ENCODE measurements at places on chromosomes 13 and 19.

- peak; percentile 46 for DNase-seq
These were observed 816 bp downstream of the SPRED3 start for GRCh38 chr19:38389101-38389925.

GRCh38 chr13:22055259-22055658 is 384.4 kb downstream of the FGF9 start:
- no peak for DNase-seq

DNA sequence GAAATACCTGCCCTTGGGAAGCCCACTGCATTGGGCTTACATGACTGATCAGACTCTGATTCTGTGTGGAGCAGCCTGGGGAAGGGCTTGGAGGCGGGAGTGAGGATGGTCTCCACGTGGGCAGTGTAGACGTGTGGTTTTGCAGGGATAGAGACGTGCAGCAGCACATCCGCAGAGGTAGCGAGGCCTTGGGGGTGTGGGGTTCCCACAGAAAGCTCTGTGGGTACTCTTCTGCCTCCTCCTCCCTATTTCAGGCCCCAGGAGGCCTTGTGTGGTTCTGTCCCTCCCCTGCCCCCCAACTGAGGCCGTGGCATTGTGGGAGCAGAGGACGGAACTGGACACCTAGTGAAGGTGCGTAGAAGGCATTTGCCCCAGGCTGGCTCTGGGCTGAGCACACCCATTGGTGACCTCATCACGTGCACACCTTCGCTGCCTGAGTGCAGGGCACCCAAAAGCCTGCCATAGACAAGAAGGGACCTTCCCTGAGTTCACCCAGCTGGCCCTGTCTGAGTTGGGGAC is 28.9 kb downstream of the PPP1R37 start:
- DNase-seq, result no peak

- DNase-seq, result no peak
These were observed 17.5 kb downstream of the ELAVL3 start for GRCh38 chr19:11463391-11463790.

DNA sequence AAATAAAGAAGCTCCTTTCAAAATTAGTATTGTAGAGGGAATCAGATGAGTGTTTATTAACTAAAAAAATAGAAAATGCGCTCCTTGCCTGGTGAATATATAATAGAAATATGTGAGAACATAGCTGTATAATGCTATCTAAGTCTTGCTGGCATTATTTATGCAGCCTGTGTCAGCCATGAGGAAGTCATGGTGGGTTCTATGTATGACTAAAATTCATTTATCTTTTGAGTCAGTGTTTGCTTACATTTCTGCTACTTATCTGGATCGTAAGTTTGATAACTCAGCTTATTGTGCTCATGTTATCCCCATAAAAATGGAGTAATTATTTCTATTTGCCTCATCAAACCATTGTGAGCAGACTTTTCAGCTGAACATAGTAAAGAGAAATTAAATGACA is 449.3 kb downstream of the OXGR1 start:
- DNase-seq, result no peak

DNA sequence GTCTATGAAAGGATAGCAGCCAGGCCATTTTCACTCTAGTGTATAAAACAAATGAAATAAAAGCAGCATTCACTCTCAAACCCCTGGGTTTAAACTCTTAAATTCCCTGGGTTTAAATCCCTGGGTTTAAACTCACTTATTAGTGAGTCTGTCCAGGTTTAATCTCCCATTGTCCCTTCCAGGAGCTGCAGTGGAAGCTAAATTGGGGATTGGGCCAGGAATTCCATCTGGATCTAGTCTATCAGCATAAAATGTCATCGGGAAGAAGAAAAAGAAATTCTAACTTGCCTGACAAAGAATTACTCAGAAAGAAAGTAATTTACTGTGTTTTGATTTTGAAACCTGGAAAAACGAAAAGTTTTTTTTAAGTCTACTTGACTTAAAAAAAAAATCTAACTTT is 54.8 kb downstream of the FRY start:
- DNase-seq, result no peak

DNA sequence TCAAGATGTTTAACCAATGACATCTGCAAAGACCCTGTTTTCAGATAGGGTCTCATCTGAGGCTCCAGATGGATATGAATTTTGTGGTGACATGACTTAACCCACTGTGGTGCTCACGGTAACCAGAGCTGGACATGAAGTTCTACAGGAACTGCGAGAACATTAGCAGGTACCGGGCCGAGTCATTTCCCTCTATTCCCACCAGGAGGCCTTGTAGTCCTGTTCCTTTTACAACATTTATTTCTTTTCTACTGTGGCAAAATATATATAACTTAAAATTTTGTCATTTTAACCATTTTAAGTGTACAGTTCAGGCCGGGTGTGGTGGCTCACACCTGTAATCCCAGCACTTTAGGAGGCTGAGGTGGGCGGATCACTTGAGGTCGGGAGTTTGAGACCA is 7.6 kb upstream of the TSPAN16 start:
- no peak for DNase-seq

GRCh38 chr13:34247596-34247995 is 429.6 kb downstream of the RFC3 start:
- DNase-seq, result no peak

GRCh38 chr19:2140138-2140569 is 11.2 kb downstream of the AP3D1 start:
- no peak for DNase-seq

DNA sequence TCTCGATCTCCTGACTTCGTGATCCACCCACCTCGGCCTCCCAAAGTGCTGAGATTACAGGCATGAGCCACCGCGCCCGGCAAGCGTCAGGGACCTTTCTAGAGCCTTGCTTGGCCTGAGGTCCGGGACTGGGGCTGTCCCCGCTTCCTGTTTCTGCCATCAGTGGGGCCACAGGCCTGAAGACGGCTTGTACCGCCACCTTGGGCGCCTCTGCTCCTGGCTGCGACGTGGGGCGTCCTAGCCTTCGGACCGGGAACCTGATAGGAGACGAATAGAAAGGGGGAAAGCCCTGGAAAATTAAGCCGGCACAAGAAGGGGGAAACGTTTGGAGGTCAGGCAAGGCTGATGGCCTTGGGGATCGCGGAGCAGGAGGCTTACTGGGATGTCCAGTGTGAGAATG is 35.1 kb downstream of the RNF6 start:
- no peak for DNase-seq

DNA sequence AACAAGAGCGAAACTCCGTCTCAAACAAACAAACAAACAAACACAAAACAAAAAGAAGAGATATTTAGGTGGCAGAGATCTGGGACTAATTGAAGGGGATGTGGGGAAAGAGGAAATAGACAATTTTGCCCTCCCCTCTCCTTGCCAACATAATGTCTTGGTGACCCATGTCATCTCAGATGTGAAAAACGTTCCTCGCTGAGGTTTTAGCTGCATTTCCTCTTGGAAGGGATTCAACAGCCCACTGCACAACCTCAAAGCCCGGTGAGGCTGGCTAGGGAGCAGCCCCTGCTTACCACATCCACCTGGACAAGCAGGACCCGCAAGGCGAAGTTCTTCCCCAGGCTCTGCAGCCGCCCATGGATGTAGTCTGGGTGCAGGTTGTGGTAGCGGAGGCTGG is 4.9 kb downstream of the ERCC1 start:
- no peak for DNase-seq

DNA sequence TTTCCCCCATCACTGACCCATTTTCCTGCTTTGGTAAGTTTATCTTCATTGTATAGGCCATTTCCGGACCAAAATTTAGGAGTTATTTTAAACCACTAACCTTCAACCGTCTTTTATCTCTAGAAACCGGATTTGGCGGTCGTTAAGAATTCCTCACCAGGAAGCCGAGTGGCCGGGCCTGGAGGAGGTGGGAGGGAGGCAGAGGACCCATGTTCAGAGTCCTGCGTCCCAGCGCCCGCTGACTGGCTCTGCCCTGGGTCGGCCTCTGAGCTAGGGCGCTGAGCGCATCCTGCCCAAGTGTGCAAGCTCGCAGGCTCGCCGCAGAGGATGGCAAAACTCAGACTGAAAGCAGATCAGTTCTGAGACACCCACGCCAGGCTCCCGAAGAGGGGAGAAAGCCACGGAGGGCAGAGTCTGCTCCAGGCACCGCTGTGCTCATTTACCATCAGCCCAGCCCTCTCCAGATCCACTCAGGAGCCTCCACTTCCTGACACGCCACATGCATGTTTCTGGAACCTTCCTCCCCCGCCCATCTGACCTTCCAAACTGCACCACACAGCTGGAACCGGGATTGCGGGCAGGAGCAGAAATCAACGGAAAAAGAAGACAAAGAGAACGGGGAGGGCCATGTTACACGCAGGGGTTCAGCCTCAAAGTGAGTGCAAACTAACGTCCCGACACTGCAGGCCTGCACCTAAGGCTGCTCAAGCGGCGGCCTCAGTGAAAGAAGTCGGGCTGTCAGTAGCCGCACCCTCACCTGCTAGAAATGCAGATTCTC is 8.3 kb downstream of the COL4A1 start:
- no peak for DNase-seq

DNA sequence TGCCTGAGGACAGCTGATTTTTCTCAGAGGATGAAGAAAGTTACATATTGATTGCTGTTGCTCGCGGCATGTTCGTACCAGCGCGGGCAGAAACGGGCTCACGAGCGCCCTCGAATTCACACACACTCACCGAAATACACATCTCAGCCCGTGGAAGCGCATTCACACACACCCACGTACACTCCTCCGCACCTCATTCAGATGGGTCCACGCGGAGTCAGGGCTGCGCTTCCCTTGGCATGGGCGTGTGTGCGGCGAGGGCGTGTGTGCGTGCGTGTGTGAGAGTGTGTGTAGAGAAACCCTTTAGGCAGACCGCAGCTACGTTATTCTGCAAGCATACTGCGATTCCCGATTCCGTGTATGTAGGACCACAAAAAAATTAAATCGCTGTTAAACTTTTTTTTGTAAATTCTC is 2.1 kb upstream of the PCDH17 start:
- no peak for DNase-seq

DNA sequence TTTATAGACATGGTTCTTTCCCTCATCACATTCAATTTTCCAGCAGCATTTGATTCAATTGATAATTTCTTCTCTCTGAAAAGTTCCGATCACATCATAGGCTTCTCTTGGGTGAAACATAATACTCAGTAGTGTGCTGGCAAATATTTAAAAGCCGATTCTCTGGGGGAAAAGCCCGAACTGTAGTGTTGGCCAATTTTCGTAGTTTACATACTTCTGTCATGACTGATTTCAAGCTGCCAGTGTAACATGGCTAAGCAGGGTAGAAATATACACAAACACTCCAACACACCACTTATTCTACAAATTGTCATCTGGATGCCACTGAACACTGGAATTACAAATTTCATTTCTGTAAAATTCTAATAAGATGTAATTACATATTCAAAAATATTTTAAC is 56.1 kb upstream of the FREM2 start:
- DNase-seq, result no peak

GRCh38 chr19:28290963-28291657 is 921.8 kb downstream of the UQCRFS1 start:
- no peak for DNase-seq

GRCh38 chr19:32068793-32069192 is 276.6 kb upstream of the ZNF507 start:
- DNase-seq, result no peak

GRCh38 chr19:20662421-20663105 is 1.2 kb upstream of the ZNF626 start:
- no peak for DNase-seq

DNA sequence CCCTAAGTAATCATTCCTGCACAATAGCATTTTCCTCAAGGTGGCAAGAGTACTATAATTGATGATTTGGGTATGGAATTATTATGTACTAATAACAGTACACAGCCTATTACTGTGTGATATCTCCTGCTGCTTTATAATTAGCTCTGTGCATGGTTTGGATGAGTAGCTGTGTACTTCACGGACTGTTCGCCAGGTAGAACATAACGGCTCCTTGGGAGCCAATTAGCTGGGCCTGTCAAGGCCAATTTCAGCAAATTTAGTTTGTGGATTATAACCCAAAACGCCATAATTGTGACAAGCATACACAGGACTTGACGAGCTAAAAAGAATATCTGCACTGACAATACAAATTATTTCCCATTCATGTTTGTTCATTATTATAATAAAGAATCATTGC is 1584.2 kb downstream of the SLITRK1 start:
- DNase-seq, result no peak

- no peak for DNase-seq
These were observed 4.1 kb downstream of the PGLS start for GRCh38 chr19:17515408-17516149.

DNA sequence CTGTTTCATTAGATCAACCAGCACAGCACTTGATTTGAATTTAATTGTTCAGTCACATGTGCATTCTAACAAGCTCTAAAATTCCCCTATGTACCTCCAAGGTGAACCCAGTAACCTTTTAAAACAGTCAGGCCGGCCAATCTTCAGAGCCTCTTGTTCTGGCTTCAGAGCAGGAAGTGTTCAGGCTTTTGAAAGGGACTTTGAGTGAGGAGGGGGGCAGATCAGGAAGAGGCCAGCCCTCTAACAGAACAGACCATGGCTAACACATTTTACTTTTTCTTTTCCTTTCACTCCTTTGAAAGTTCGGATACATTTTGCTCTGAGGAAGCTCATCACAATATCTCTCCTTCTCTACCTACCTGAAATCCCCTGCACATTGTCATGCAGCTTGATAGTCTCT is 390.3 kb downstream of the TBC1D4 start:
- DNase-seq, result no peak

DNA sequence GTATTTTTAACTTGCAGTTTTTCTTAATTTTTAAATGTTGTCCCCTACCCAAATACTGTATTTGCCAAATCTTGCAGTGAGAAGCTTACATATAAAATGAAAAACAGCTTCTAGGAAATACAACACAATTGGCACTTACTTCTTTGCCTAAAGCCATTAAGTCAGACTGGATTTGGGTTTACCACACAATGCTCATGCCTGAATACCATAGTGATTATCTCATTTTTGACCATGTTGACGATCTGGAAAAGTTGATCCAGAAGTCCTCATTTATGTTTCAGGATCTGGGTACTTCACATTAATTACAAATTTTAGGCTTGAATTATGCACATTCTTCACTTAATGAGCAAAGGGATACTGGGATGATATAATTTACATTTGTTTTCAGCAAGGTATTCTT is 2.4 kb downstream of the RNF6 start:
- DNase-seq, result peak; percentile 10

DNA sequence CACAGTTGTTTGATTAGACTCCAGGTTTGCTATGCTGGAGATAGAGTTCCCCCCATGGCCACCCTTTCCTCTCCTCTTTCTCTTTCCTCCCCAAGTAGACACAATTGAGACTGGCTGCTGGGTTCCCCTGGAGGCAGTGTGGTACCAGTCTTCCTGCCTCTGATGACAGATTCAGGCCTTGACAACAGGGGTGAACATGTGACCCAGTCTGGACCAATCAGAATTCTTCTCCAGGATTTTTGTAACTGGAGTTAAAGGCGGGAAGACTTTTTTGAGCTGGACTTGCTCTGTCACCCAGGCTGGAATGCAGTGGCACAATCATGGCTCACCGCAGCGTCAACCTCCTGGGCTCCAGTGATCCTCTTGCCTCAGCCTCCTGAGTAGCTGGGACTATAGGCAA is 48.7 kb downstream of the CCNE1 start:
- no peak for DNase-seq

Data from non-pigmented ciliary epithelial cell (primary cell).